Epithelial cell of esophagus (primary cell): ENCODE measurements at places on chromosomes 1 and 21.
A peak's percentile ranks its signal among the peaks of the same experiment; 100 is the strongest.

GRCh38 chr1:157045250-157046218, at the start of gene ARHGEF11:
Gene ARHGEF11, minus strand, starts transcription at chr1:157045742. Its CDS starts 1,412 bp downstream, at chr1:157044330.
- peak; percentile 86 for DNase-seq

GRCh38 chr1:239368436-239369109, 17.8 kb upstream of the CHRM3 start:
- peak; percentile 39 for DNase-seq

- no peak for DNase-seq
Observed at GRCh38 chr1:27153549-27153886, 1.4 kb downstream of the SLC9A1 start.

DNA sequence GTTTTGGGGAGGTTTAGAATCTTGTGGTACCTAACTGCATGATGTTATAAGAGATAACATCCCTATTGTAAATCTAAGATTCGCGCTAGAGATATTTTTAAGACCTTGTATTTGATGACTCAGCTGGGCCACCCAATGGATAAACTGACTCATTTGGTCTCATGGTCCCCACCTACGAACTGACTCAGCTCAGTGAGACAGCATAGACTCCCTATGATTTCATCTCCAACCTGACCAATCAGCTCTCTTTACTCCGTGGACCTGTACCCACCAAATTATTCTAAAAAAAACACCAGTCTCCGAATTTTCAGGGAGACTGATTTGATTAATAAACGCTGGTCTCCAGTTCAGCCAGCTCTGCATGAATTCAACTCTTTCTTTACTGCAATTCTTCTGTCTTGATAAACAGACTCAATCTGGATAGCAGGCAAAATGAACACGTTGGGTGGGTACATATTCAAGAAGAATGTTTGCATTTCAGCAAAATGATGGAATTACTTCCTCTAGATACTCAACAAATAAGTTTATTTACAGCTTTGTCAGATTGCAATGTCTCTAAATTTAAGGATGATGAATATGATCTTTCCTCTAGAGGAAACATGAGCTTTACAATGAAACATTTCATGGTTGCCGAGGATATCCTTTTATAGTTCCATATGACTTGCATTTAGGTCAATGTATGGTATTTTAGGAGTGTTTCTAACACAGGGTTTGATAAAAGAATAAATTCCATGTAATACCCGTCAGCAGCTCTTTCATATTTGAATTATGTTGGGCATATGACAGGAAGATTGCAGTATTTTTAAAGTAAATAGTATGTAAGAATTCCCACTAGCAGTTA, 516.6 kb upstream of the RGS18 start:
- peak; percentile 77 for DNase-seq

GRCh38 chr1:37614105-37614504, 18.4 kb upstream of the GNL2 start:
- no peak for DNase-seq

- DNase-seq, result no peak
Observed at GRCh38 chr1:178573330-178573729, 60.4 kb downstream of the TEX35 start.

DNA sequence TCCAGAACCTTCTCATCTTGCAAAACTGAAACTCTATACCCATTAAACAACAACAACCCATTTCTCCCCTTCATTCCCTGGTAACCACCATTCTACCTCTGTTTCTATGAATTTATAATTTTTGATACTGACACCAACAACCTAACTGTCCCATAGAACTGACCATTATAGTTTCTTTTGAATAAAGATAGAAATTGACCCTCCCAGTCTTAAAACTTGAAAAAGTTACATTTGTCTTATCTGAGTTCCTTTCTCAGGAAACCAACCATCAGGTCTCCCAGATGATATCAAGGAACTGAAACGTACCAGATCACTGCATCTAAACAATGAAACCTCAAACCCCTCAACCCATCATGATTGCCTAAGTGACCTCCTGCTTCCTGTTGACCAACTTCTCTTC, 27.1 kb downstream of the RNF115 start:
- DNase-seq, result no peak
